Astrocyte (in vitro differentiated cells and primary cell): ENCODE measurements at places on chromosomes 13 and 19.

- no peak for DNase-seq
These were observed 9.9 kb downstream of the LTBP4 start for GRCh38 chr19:40611096-40611495.

DNA sequence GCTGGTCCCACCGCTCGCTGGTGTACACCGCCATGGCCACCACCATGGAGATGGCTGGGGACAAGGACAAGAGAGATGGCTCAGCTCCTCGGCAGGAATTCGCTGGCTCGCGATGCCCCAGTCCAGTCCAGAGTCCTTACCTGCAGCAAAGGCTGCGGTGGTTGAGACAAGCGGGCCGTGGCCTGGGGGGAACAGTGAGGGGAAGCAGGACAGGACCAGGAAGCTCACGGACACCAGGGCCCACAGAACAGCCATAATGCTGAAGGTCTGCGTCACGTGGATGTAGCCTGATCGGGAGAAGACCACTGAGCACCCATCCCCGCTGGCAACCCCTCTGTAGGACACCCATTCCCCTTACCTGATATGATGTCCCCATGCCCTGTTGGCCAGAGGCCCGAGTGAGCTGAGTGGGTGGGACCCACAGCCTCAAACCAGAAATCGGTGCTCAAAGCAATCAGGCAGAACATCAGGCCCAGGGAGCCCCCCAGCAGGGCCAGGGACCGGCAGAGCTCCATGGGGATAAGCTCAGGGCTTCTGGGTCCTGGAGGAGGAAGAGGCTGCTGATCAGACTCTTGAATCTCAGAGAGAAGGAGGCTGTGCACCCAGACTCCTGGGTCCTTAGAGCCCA lies 319 bp downstream of the NKG7 start:
- no peak for DNase-seq

DNA sequence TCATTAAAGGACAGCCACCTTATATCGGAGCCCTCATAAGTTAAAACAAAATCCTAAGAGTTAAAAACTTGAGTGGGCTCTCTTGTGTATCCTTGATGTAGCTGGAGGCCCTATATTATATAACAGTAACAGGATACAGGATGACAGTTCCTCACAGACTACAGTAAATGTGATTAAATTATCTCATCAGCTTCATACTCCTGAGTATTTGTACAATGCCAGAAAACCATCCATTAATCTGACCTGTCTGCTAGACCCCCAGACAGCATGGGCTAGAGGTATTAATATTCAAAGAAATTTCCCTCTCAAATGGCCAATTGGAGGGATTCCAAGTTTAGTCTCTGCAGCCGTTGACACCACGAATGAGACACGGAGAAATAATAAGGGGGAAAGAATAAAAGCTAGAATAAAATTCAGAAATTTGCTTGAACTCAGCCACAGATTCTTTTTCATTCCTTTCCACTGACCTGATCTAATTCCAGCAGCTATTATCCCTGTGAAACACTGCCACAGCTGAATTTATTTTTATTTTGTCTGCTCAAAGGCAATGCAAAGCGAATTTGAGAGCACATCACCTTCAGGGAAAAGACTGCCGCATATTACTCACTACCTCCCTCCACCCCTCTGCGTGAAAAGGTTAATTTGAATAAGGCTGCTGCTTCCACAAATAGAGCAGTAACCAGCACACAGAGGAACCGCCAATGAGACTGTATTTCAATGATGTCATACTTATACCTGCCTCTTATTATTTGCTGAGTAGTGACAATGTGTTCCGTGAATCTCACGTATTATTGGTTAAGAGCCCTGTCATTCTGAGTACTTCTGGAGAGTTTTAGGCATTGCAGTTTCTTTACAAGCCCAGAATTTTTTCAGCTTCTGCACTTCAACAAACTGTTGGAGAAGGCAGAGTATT lies 155.9 kb upstream of the KLF12 start:
- peak; percentile 100 for DNase-seq

- no peak for DNase-seq
These were observed 75.6 kb downstream of the C13orf42 start for GRCh38 chr13:51035469-51035868.

- peak; percentile 18 for DNase-seq
These were observed 286.6 kb downstream of the PCDH20 start for GRCh38 chr13:61128850-61129645.
